NCI-H1048 (cell line): ENCODE measurements at places on chromosomes 16 and 17.

DNA sequence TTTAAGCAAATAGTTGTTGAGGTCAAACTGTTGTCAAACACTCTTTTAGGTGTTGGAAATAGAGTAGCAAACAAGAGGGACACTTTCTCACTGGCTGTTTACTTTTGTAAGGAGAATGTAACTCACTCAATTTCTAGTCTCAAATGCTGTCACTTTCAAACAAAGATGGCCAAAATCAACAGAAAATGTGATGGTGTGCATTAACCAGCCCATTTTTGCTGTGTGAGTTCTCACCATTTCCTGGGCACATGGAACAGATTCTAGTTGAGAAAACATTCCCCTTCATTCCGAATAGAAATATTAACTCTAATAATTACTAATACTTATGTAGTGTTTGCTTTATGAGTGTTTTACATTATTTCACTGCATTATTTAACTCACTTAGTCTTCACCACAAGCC, 128.2 kb upstream of the XYLT1 start:
- DNase-seq, result no peak

DNA sequence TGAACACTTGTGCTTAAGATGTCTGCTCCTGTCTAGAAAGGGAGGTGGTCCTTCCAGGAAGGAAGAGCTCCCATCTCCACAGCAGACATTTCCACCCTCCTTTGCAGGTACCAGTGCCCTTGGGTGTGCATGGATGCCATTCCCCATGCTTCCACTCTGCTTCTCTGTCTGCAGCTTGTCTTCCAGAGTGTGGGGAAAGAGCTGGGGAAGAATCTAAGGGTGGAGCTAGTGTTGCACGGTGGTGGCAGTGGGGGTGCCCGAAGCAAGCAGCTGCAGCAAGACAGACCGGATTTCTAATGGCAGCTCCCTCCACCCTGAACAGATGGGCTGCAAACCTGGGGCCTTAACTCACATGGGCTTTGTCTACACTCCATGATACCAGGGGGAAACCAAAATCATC, 22.6 kb upstream of the HOXB13 start:
- no peak for DNase-seq

DNA sequence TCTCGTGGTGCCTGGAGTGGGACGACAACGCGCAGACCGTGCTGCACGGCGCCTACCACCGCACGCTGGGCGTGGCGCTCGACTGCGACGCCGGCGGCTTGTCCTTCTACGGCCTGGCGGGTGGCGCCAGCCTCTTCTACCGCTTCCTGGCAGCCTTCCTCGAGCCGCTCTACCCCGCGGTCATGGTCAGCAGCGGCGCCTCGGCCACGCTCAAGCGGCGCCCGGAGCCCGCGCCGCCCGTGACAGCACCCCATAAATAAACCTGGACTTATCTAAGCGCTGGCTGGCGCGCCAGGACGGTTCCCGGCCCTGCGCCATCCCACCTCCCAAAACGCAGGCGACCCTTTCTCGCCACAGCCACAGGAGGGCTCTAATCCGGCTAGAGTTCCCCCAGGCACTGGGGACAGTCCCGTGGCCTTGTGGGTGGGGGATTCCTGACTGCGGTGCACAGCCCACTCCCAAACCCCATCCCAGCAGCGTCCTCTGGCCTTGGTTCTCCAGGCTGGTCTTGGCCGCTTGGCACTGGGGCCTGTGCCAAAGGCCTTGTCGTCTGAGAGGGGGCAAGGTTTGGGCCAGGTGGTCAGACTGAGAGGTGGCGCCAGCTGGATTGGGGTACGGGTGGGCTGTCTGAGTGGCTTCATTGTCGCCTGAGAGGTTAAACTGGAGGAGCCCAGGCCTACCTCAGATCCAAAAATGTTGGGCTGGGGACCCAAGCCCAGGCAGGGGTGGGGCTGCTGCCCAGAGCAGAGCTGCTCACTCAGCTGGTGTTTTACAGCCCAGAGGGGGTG, 10.1 kb upstream of the SLC16A5 start:
- DNase-seq, result no peak

GRCh38 chr16:14549789-14550153, 80.3 kb downstream of the PARN start:
- DNase-seq, result no peak

- no peak for DNase-seq
Measured at GRCh38 chr17:51170736-51171135, 4.5 kb downstream of the NME2 start.

- no peak for DNase-seq
Measured at GRCh38 chr16:1982013-1982433, 754 bp upstream of the NOXO1 start.

- no peak for DNase-seq
Measured at GRCh38 chr16:31385680-31386079, 7.5 kb upstream of the ITGAD start.
